Karpas-422 (cell line): ENCODE measurements at places on chromosomes 12 and 14. TPM values are rescaled to one million over a fixed set of nuclear protein-coding genes. Genes with fewer than 3 reads are reported as not detected.

Gene ADGRD1
- total RNA-seq = not detected in 2 replicates

Gene USP44
- 0.11 TPM in 1 of 2 replicates, not detected in the other for total RNA-seq

Gene GLIPR1L1
- total RNA-seq = not detected in 2 replicates

Gene CHGA
- total RNA-seq = not detected in 2 replicates

DNA sequence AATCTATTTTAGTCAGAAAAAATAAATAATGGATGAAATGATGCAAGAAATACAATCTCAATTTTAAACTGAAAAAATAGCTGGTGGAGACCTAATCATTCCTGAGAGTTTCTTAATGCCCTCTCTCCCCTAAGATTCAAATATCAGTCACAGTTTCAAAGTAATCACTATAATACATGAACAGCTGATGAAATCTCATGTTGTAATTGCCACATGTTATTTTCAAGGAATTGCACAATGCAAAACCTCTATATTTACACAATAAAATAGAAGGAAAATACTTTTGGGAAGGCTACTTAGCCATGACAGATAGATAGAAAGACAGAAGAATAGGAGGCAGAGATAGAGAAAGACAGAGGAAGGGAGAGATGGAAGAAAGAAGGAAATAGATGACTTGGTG lies 18.2 kb downstream of the IFNG-AS1 start:
- no peak for DNase-seq
- H3K4me1 ChIP-seq = peaks cover 7% of the 10 kb centered on the region
- no peak overlapping the region for H3K27ac ChIP-seq
- no peaks in the 10 kb centered on the region for H3K36me3 ChIP-seq
- no peaks in the 10 kb centered on the region; the same call in 1 of the 2 replicates for H3K27me3 ChIP-seq
- no peak overlapping the region for H3K4me3 ChIP-seq

- no peaks in the 10 kb centered on the region for H3K36me3 ChIP-seq
- H3K27me3 ChIP-seq = no peaks in the 10 kb centered on the region
- no peak overlapping the region for H3K27ac ChIP-seq
- DNase-seq = no peak
- H3K4me3 ChIP-seq = no peak overlapping the region
Observed at GRCh38 chr12:124509676-124510300, 57.6 kb downstream of the NCOR2 start.

- no peaks in the 10 kb centered on the region for H3K27me3 ChIP-seq
- H3K4me1 ChIP-seq = no peaks in the 10 kb centered on the region
- no peak overlapping the region for H3K27ac ChIP-seq
- no peak for DNase-seq
- H3K4me3 ChIP-seq = no peak overlapping the region
Observed at GRCh38 chr12:132514838-132515237, 24.9 kb downstream of the FBRSL1 start.

- H3K27ac ChIP-seq = no peak overlapping the region
- H3K36me3 ChIP-seq = no peaks in the 10 kb centered on the region
- H3K4me1 ChIP-seq = no peaks in the 10 kb centered on the region
- H3K4me3 ChIP-seq = no peak overlapping the region
- no peak for DNase-seq
Observed at GRCh38 chr12:128729628-128730121, 94.1 kb downstream of the SLC15A4 start.

DNA sequence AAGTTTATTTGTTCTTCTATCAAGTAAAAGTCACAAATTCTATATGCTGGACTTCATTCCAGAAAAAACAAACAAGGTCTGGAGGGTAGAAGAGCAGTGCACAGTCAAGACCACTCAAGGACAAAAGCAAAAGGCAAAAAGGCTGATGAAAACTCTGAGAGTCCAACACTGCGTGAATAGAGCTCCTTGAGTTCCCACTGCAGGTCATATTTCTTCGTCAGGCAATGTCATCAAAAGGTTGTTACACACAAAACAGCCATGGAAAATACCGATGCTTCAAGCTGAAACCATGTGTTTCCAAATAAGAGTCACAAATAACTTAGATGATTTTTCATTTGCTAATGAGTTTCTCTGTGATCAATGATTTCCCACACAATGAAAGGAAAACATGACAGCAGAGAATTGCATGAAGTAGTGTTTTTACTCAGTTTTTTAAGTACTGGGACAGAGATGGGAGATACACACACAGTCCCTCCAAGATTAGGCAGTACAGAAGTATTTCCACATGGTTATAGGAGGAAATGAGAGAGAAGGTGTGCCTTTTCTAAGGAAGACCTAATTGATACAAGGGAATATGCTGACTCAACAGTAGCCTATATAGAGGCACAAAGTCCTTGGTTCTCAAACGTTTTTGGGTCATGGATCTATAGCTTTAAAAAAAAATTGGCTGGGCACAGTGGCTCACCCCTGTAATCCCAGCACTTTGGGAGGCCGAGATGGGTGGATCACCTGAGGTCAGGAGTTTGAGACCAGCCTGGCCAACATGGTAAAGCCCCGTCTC lies 177.7 kb downstream of the MED13L start:
- no peak overlapping the region for H3K27ac ChIP-seq
- DNase-seq = no peak
- no peaks in the 10 kb centered on the region for H3K4me1 ChIP-seq
- H3K36me3 ChIP-seq = no peaks in the 10 kb centered on the region
- H3K27me3 ChIP-seq = no peaks in the 10 kb centered on the region

- H3K27ac ChIP-seq = no peak overlapping the region
- no peaks in the 10 kb centered on the region for H3K27me3 ChIP-seq
- H3K4me3 ChIP-seq = no peak overlapping the region
- no peak for DNase-seq
- H3K4me1 ChIP-seq = no peaks in the 10 kb centered on the region
- no peaks in the 10 kb centered on the region for H3K36me3 ChIP-seq
Observed at GRCh38 chr14:90599748-90600507, 203.1 kb downstream of the CALM1 start.

- no peak overlapping the region for H3K4me3 ChIP-seq
- H3K4me1 ChIP-seq = peaks cover 25% of the 10 kb centered on the region
- no peaks in the 10 kb centered on the region for H3K36me3 ChIP-seq
- no peak for DNase-seq
- no peak overlapping the region for H3K27ac ChIP-seq
Observed at GRCh38 chr14:59424341-59425071, 40.7 kb downstream of the GPR135 start.
